Adrenal gland (tissue), 19 donors: ENCODE measurements at places on chromosomes 7 and 10.

- DNase-seq, result no peak
Measured at GRCh38 chr10:68142761-68143160, 33.5 kb downstream of the MYPN start.

DNA sequence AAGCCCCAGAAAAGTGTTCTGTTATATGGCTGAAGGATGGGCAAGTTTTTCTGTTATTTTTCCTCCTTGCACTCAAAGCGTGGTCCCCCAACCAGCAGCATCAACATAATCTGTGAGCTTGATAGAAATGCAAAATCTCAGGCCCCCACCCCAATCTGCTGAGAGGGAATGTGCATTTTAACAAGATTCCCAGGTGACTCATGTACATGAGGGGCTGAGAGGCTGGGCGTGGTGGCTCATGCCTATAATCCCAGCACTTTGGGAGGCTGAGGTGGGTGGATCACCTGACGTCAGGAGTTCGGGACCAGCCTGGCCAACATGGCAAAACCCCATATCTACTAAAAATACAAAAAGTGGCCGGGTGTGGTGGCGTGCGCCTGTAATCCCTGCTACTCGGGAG is 326.8 kb upstream of the PODXL start:
- no peak for DNase-seq

DNA sequence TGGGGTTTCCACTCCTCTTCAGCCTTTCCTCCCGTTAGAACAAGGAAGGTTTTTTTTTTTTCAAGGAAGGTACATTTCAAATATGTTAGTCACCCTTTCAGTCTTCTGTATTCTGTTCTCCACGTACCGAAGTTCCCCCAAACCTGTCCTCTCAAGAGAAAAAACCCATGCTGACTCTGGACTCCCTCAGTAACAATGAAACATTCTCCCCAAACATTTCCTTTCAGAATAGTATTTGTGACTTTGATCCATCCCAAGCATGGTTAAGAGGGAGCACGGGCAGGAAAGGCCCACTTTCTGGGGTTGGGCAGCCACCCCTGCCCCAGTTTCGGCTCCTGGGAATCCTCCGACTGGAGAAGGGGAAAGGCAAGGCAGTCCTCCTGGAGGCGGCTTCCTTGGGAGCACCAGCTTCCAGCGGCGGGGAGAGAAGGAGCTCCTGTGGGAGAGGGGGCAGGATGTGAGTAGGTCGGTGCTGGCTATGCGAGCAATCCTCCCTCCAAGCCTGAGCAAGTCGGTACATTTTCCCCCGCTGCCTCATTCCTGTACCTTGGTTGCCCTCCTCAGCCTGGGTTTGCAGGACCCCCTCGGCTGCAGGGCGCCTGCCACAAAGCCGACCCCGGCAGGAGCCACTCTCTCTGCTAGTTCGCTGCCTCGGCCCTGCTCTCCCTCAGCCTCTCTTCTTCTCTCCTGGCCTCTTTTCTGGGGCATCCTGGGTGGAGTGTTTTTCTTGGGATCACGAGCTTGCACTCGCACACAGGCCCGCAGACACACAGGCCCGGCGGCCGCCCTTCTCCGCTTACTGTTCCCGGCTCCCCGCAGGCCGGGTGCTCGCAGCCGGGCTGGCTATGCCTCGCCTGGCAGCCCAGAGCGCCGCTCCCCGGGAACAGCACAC is 2.1 kb upstream of the HOXA1 start:
- DNase-seq, result no peak

- DNase-seq, result peak; percentile 48
Measured at GRCh38 chr10:118804262-118804773, 49.5 kb upstream of the CACUL1 start.

DNA sequence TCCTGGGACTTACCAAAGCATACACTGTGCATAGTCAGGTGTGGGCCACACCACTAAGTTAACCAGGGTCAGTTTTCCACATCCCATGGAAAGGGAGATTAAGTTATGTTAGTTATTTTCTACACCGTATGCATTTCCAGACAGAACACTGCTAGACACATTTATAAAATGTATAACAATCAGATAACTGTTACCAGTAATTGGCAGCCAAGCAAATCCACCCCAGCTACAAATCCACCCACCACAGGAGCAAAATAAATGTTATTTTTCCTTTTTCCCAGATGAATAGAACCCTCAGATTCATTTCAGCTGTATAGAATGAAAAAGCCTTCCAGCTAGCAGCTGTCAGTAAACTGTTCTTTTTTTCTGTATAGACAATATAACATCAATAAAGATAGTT is 256.9 kb upstream of the FZD1 start:
- no peak for DNase-seq

DNA sequence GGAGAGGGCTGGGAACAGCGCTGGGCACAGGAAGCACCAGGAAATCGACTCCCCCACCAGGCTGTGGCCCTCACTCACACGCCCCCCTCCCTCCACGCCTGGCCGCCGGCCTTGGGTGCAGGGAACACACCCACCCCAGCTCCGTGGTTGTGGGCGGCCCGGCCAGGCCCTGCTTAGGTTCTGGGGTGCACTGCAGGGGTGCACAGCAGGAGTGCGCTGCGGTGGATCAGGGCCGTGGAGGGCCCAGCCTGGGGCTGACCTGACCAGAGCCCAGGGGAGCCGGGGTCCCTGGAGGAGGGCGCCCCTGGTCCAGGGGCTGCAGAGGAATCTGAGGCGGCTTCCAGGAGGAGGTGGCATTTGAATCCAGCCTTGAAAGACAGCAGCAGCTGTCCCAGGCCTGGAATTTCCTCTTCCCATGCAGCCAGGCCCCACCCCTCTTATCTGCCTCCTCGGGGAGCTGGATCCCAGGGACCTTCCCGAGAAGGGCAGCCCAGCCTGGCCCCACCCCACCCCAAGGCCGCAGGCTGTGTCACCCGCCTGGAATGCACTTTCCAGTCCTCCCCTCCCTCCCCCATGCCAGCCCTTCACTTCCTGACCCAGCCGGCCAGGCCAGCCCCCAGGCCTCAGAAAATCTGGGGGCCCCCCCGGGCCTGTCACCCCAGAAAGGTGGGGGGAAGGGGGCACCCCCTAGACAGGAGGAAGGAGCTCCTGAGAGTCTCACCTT is 18.4 kb upstream of the PDGFA start:
- DNase-seq, result peak; percentile 92

- DNase-seq, result no peak
Measured at GRCh38 chr7:38367301-38367890, 94.0 kb upstream of the TARP start.

- DNase-seq, result no peak
Measured at GRCh38 chr10:92789786-92790185, 58.5 kb upstream of the EXOC6 start.

DNA sequence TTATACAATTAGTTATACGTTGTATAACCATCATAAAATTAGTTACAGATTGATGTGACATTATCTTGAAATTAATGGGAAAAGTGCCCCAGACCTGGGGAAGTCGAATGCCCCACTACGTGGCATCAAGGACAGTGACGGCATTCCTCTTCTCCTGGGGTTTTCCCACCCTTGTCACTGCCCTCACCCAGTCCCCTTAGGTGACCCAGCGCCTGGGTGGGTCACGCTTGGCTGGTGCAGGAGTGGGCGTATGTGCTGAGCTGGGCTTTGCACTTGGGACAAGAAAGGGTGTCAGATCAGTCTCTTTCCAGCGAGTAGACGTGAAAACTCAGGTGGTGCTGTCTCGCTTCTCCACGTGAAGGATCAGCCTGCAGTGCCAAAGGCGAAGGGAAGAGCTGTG is 7.6 kb downstream of the FOXK1 start:
- DNase-seq, result no peak

- no peak for DNase-seq
Measured at GRCh38 chr7:23207884-23208283, 26.0 kb downstream of the NUP42 start.

DNA sequence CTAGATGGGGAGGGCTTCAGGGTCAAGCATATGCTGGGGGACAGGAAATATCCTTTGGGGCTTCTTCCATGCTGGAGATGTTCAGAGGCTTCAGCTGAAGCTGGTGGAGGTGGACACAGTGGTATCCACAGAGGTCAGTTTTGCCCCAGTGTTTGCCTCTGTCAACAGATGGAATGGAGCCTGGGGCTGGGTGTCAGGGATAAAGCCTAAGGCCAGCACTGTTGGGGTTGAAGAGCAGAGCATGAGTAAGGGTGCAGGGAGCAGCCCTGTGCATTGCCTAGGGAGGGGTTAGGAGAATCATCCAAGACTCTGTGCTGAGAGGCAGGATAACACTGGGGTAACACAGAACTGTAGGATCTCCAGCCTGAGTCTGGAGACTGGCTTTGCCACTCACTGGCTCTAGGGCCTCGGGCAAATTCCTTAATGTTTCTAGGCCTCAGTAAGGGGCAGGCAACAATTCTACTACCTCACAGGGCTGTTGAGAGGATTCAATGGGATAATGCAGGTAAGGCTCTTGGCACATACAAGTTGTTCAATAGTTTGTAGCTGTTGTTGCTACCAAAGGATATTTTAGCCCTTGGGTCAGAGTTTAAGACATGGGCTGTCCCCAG is 21.8 kb upstream of the MYL7 start:
- DNase-seq, result no peak

DNA sequence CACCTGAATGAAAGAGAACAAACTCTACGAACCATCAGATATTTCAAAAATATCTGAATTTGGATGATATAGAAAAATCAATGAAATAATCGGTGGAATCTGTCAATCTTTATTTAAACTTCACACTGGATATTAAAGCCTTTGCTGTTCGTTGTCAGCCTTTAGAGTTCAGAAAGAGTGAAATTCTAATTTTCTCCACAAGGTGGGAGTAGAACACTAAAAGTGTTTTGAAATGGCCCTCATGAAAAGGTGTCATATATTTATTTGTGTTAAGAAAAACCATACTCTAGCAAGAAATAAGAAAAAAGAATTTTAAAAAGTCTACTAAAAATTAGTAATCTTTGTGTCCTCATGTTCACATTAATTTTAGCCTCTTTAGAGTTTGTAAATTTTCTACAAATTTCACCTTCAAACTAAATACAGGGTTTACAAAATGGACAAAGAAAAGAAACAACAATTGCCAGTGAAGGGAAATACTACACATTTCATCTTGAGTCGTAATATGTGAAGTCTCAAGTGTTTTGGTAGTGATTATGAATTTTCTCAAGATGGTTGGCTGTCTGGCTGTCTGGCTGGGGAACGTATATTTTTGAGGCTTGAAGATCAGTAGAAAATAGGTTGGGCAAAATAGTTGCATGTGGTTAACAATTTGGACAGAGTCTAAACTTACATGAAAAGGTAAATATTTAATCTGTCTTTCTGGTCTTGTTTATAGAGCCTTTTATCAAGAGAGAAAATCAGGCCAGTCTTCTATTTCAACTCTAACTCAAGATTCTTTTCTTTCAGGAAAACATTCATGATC is 43.7 kb downstream of the DNAJB9 start:
- no peak for DNase-seq

- DNase-seq, result no peak
Measured at GRCh38 chr10:26479766-26480492, 41.8 kb downstream of the APBB1IP start.

- no peak for DNase-seq
Measured at GRCh38 chr10:69873135-69873639, 71.5 kb downstream of the COL13A1 start.

DNA sequence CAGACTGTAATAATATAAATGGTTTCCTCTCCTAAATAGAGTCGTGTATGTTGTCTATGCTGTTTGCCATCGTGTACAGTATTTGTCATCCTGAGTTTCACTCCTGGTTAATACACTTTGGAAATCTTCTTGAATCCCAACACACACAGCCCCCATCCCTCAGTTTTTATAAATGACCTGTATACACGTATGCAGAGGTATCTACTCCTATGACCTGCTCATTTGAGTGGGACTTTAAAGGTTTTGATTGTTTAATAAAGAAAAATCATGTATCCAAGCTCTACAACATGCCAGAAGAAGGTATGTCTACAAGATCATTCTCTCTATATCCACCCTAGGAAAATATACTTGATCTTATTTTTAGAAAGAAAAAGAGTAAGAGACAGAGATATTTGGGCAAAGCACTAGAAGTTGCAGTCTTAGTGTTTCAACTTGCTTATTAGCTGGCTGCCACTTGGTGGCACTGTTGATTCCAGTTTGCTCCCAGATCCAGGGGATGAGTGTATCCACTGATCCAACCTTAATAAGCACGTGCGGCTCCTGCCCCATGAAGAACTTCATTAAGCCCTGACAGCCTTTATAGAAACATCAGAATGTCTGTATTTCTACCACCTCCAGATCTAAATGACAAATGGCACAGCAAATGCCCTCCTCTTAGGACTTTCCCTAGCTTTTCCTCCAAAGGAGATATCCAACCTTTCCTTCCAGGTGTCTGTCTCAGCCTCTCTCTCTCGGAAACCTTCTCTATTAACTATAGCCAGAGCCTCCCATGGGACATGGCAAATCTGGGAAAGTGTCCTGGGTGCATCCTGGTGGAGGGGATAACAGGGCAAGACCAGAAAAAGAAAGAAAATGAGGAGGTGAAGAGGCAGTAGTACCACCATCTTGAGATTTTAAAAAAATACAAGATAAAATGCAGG is 181.6 kb upstream of the NEBL start:
- DNase-seq, result peak; percentile 75

GRCh38 chr10:28628184-28628893 is 49.0 kb upstream of the BAMBI start:
- DNase-seq, result peak; percentile 90

DNA sequence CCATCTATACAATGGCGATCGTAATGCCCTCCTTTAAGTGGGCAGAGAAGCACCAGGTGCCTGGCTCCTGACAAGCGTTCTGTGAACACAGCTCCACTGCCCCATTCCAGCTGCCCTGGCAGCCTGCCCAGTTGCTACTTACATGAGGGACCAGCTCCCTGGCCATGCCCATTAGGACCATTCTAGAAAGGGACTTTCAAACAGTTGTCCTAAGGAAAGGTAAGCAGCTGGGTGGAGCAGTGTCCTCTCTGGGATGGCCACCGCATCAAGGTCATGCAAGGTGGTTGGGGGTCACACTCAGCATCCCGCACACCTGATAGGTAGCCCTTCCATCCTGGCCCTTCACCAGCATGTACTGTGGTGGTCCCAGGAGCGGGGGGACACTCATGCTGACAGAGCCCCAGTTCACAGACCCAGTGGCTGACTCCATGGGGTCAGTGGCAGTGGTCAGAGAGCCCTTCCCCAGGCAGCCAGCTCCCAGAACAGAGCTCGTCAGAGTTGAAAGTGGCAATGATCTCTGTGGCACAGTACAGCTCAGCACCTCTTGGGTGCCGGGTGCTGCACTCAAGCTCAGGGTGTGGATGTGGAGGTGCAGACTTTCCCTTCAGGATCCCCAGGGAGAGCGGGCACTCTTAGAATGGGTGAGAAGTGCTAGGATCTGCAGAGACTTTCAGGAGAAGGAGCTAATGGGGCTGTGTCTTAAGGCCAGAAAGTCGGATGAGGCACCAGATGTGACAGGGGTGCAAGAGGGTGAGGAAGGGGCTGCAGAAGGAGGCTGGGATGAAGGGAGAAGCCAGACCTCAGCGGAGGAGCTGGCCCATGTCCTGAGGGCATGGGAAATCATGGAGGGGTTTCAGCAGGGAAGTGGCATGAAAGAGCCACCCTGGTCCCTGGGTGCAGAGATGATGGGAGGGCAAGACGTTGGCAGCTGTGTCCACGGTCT is 10.9 kb downstream of the MMRN2 start:
- no peak for DNase-seq

GRCh38 chr7:104017001-104017400 is 27.5 kb upstream of the RELN start:
- DNase-seq, result no peak

GRCh38 chr10:43316988-43317387 is 50.1 kb upstream of the RASGEF1A start:
- no peak for DNase-seq

GRCh38 chr7:1944619-1945210 is 274.6 kb downstream of the ELFN1 start:
- no peak for DNase-seq
